SHP77 treated with DMSO at 0.1 percent for 48 hours (cell line): ENCODE measurements at places on chromosomes 3 and 15.
A peak's percentile ranks its signal among the peaks of the same experiment; 100 is the strongest.

DNA sequence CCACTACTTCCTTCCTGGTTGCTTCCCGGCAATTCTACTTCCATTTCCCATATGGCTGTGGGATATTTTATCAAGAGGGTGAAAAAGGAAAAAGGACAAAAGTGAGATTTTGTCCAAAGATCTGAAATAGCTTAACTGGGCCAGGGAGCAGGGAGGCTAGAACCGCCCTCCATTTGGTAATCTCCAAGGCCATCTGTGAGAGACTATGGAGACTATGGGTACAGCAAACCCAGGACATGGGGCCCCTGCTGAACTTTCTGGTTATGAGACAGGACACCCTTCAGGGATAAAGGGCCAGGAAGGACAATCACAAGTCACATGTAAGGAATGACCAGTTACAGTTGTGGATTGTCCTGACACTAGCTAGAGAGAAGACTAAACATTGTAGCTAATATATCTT lies 24.3 kb downstream of the ZSCAN2 start:
- no peak for DNase-seq

DNA sequence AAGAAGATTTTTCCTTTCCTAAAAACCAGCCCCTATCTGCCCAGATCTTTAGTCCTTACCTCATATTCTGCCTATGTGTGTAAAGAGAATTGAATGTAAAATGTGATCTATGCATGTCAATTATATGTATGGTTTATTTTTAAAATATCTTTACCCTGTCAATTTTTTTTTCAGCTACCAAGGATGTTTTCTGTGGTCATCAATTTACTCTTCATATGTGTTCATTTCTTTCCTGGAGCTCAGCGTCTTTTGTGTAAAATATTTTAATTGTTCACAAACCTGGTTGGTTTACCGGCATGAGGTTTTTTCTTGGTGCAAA lies 1.7 kb upstream of the NR2F2 start:
- DNase-seq, result no peak

GRCh38 chr3:141411251-141411771 lies 43.0 kb downstream of the ZBTB38 start:
- DNase-seq, result peak; percentile 63

DNA sequence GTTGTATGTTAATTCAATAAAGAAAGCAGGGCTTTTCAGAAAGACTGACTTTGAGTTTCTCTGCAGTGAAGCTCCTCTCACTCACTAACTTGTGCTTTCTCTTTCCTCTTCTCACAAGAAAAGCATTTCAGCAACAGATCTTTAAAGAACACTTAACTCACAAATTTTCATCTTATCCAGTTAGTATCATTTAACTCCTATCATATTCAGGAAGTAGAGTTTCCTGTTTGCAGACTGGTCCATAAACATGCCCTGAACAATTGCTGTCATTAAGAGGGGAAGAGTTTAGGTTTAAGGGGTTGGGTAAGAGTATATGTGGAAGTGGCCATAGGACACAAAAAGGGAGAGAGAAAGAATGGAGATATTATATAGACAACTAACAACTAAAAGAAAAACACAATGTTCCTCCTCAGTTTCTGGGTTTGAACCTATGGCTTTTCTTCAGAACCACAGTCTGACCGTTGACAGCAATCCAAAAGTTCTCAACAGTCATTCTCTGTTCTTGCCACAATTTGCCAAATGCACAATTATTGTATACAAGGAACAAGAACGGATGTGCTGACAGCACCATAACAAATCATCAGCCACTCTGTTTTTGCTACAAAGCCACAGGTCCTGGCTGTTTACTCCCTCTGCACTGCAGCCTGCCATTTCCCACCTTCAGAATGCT lies 63.9 kb downstream of the CHAC1 start:
- no peak for DNase-seq

DNA sequence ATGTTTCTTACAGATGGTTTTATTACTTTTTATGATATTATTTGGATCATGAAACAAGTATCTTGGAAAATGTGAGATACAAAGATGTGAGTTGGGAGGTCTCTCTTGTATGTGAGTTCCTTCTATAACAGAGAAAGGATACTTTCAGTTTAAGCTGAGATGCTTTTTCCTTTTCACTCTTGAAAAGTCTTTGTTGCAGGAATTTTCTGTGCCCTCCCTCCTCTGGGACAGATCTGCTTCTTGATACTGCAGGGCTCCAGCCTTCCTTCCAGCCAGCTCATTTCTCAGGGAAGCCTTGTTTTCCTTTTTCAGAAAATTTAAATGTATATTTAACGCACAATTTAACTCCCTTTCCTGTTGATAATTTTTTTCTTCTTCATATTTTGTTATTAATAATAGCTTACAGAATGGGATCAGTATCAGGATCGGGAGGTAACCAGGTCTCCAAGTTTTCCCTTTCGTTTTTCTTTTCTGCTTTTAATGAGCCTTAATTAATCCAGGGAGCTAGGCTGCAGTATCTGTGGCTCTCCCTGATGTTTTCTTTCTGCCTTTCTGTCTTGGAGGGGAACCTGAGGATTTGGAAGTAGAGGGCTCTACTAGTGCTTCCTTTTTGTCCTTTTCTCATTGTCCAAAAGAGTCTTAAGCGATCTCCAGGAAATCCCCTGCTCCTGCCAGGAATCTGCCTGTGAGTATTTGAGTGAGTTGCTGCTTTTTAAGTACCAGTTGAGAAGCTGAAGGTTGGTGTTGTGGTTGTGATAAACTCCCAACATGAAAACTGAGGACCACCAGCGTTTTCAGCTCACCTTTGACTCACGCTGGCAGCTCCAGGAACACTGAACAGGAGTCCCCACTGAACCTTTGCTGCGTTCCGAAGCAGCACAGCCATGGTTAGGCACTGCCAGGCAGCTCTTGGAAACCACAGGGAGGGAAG lies 105.7 kb downstream of the IGF1R start:
- no peak for DNase-seq

GRCh38 chr15:43151688-43152087 lies 18.3 kb downstream of the TMEM62 start:
- DNase-seq, result no peak

- DNase-seq, result no peak
These were observed 1.4 kb downstream of the CIDEC start for GRCh38 chr3:9878700-9879099.

- DNase-seq, result no peak
These were observed 170.2 kb upstream of the P2RY1 start for GRCh38 chr3:152664766-152665165.

GRCh38 chr3:107112356-107112755 lies 264.9 kb upstream of the CCDC54 start:
- no peak for DNase-seq

DNA sequence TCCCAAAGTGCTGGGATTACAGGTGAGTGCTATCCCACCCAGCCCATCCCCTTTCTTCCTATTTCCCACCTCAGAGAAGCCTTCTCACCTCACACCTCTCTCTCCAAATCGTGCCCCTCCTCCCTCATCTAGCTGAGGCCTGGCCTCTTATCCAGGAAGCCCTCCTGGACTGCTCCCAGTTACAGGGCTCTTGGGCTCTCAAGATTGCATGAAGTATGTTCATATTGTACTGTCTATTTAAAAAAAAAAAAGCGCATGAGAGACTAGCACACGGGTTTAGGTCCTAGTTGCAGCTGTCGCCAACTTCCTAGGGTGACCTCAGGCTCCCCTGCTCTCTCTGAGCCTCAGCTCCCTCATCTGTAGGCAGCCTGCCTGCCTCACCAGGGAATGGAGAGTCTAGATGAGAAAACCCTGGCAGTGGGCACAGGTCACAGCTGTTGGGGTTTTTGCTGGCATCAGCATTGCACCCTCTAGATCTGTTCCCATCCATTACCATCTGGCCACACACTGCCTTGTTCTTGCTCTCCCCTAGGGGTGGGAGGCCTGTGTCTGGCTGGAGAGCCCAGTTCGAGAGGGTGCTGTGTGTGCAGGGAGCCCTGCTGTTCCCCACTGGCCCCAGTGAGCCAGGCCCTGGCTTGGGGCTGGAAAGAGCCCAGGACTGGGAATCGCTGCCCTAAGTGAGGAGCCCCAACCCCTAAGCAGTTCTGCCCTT lies 24.2 kb upstream of the C15orf39 start:
- no peak for DNase-seq
